T1000 (cell line): ENCODE measurements at places on chromosomes 3 and 15.

- peak; percentile 13 for DNase-seq
These were observed 1.5 kb downstream of the MEGF11 start for GRCh38 chr15:66251790-66252684.

DNA sequence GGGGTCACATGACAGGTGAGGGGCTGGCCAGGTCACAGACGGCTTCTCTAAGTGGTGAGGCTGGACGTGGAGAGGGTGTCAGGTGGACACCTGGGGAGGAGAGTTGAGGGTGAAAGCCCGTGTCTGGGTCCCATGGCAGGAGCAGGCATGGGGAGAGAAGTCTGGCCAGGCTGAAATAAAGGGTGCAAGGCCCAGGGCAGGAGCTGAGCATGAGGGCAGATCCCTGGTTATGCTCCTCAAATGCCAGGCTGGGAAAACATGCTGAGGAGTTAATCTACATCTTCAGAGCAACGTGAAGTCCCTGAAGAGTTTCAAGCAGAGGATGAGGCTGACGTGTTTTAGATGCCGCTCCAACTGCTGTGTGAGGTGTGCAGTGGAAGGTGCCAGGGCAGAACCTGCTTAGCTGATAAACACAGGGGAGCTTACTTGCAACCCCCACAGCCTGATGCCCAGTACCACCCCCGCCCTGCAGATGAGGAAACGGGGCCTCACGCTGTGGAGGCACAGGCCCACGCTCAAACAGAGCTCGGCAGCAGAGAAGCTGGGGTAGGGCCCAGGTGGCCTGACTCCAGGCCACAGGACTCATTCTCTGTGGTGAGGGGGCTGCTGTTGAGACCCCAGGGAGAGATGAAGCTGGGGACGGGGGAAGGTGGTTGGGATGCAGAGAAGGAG, 40.5 kb downstream of the HCN4 start:
- no peak for DNase-seq

- DNase-seq = no peak
These were observed 69.6 kb downstream of the EFCAB12 start for GRCh38 chr3:129358772-129359371.

DNA sequence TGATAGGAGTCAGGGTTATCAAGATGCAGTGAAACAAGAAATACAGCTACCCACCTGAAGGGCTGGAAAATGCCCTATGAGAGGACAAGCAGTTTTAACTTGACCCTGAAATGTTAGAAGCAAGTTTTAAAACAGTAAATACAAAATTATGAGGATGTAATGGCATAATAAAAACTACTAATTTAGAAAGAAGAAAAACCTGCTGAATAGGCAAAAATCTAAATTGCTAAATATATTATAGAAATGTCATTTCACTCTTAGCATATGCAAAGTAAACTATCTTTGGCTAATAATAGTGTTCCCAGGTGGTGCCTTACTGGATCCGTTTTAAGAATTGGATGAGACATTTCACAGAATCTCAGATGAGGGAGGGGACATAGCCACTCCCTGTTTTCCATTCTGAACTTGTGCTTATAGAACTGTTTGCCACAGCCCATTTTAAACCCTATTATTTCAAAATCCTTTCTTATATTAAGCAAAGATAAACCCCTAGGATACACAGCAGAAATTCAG, 294.6 kb downstream of the LSAMP start:
- no peak for DNase-seq

DNA sequence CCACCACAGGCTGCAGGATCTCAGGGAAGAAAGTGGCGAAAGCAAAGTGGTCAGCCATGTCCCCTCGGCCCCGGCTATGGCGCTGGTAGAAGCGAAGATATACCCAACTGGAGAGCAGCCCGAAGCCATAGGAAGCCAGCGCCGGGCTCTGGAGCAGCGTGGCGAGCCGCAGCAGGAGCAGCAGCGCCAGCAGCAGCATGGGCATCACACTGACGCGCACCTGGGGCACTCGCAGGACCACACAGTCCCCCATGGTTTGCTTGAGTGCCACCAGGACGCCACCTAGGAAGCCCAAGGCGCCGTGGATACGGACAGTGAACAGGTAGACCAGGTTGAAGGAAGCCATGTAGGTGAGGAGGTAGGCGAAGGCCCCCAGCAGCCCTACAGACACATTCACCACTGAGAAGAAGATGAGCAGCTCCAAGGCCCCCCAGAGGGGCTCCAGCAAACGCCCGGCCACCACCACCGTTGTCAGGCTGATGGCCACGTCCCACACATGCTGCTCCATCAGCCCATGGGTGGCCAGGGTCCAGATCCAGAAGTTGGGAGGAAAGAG, 888 bp downstream of the TMEM115 start:
- no peak for DNase-seq

- DNase-seq = no peak
These were observed 26.5 kb upstream of the PSMD6 start for GRCh38 chr3:64049832-64050231.

GRCh38 chr3:55090291-55090690, 162.4 kb upstream of the LRTM1 start:
- no peak for DNase-seq

DNA sequence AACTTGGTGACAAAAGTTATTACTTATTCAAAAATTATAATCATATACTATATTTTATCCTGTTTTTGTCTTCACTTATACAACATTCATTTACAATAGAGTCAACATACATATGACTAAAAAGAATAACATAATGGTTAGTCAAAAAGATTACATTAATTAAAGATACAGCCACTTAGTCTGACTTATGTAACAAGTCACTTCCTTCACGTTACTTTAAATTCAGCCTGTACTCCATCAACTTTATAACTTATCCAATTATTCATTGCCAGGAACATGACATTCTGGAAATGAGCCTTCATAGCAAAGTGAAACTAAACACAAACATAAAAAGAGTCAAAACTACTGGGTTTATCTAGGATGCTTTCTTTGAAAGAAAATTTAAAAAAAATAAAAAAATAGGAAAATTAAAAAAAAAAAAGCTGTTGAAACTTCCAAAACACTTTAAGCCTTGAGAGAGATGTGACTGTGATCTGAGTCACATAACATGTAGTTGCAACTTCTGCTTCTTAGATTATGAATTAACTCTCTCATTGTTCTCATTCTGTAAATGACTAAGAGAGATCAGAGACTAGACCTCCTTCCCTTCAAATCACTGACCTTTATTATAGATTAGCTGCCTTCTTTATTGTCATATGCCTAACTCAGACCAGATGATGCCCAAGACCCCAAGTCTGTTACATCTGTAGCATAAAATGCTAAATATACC, 107.8 kb downstream of the MYRIP start:
- DNase-seq = no peak

DNA sequence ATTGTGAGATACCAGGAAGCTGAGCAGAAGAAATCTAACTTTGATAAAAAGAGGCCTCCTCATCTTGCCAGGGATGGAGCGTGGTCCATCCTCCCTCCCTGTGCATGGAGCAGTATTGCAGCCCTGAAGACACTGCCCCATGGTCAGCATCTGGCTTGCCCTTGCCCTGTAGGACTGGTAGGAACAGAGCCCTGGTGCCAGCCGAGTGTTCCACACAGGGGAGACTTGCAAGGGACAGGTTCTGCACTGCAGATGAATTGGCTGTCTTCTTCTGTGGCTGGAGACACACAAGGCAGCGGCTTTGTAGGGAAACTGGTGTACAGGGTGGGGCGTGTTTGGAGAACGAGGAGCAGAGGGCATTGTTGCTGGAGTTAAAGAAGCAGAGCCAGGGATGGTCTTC, 110.5 kb downstream of the APBA2 start:
- DNase-seq = no peak

GRCh38 chr3:128409624-128410581, 56.8 kb downstream of the DNAJB8 start:
- DNase-seq = no peak

- no peak for DNase-seq
These were observed 11.9 kb downstream of the CPOX start for GRCh38 chr3:98581474-98581873.

DNA sequence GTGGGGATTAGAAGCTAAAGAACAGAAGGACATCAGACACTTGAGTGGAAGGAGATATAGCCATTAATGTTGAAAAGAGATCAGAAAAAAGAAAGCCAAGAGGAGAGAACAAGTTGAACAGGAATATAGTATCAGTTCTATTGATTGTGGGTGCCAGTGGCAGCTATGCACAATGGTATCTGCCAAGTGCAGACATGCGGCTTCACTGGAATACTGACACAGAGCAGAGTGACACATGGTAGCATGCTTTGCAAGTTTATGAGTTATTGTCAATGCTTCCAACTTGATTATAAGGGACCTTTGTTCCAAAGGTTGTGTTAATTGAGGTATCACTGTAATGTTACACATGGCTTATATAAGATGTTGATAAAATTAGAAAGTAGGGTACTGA, 42.0 kb upstream of the TP63 start:
- no peak for DNase-seq

DNA sequence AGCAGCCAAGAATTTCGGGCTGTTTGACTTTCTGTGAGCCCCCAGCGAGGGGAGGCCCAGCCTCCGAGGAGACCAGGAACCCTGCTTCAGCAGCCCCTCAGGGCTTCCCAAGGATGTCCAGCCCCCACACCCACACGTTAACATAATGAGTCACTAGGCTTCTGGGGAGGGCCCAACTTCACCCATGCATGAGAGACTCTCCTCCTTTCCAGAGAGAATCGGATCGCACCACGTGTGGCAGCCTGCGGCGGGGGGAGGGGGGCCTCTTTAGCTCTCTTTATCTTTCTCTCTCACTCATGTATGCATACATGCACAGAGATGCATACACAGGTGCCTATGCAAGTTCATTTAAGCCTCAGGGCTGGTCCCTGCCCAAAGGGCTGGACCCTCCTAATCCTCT, 3.1 kb upstream of the AP2M1 start:
- peak; percentile 24 for DNase-seq

GRCh38 chr15:62391641-62392262, 226.7 kb upstream of the C2CD4B start:
- peak; percentile 34 for DNase-seq

- DNase-seq = no peak
These were observed 5.3 kb downstream of the POU1F1 start for GRCh38 chr3:87270908-87271700.

DNA sequence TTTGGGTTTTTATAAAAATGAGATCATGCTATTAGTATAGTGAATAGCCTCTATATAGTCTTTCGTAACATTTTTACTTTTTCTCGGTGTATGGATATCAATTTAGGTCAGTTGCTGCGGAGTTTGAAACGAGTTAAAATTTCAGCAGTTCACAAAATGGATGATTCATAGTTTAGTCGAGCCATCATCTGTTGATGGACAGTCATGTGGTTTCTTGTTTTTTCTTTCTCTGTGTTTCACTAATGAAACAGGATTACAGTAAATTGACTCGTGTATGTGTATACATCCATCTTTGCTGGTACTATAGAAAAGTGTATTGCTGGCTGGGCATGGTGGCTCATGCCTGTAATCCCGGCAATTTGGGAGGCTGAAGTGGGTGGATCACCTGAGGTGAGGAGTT, 106.8 kb downstream of the IGF1R start:
- DNase-seq = no peak

- no peak for DNase-seq
These were observed 572.0 kb downstream of the NAALADL2 start for GRCh38 chr3:175430983-175431773.

DNA sequence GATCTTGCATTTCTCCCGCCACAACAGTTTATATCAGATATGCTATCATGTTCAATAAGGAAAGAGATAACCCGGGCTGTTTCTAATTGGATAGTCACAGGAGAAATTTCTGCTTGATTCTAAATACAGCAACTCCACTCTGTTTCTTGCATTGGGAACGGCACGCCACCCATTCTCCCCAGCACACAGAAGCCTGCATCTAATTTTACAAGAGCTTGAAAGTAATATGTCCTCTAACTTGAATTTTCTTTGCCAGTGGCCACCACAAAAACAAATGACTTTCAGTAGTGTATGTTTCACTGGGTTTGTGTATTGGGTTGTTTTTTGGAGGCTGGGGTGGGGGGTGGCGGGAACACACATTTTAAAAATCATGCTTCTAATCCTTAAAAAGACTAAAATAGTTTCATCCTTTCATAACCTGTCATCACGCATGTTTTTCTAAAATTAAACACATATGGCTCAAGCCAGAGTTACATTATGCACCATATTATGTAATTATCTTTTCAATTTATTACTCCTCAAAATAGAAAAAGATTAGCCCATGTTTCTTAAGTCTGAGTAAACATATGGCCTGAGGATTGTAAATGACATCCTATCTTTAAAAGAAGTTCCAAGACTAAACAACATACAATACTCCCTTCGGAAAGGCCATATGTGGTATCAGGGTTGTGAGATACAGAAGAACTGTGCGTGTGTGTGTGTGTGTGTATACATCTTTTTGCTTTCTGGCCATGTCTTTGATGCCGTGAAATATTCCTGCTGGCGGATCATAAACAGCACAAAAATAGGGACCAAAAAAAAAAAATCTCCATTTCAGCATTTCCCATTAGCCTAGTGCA, 176.3 kb downstream of the FOXP1 start:
- no peak for DNase-seq

- DNase-seq = no peak
These were observed 73.9 kb downstream of the PRICKLE2 start for GRCh38 chr3:64151342-64151871.

GRCh38 chr3:122255757-122256439, 69.2 kb upstream of the CSTA start:
- DNase-seq = no peak

- DNase-seq = no peak
These were observed 2.3 kb upstream of the CCR2 start for GRCh38 chr3:46351646-46352045.
